ENCODE measurements at places on chromosomes 1 and 21. TPM values are rescaled to one million over a fixed set of nuclear protein-coding genes. Genes with fewer than 3 reads are reported as not detected.

GRCh38 chr1:62462370-62462769 lies 25.5 kb downstream of the USP1 start:
- peaks cover 28% of the 10 kb centered on the region for H3K36me3 ChIP-seq
- peaks cover 6% of the 10 kb centered on the region for H3K4me1 ChIP-seq
- no peak overlapping the region for H3K4me3 ChIP-seq
- peaks cover 6% of the 10 kb centered on the region for H3K27me3 ChIP-seq

DNA sequence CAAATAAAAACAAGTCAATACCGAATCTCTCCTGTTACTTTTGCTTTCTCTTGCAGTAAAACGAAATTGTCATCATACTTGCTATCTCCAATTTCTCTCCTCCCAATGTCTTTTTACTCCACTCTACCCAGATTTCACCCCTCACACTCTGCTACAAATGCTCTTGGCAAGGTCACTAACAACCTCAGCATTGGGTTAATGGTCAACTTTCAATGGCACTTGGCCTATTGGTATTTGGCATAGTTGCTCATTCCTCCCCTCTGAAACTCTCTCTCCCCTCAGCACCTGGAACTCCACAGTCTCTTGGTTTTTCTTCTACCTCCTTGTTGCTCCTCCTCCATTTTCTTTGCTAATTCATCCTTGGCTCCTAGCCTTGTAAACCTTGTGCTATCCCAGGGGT lies 367.3 kb downstream of the PTPRU start:
- no peak for DNase-seq
- no peaks in the 10 kb centered on the region for H3K4me1 ChIP-seq
- H3K27ac ChIP-seq = no peak overlapping the region

DNA sequence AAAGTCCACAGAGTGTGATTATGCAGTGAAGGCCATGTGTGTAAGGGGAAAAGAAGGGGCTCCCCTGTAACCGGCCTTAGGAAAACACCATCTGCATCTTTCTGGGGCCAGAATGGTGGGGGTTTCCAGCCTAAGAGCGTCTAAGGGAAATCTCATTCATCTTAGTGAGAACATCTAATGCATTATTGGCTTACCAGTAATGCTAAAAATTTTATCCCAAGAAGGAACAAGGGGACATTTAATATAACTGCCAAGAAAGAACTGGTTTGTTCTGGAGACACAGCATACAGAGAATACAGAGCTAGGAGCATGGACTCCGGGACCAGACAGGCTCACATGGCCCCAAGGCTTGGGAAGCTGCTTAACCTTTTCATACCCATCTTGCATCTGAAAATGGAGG lies 58.3 kb upstream of the DSCAM start:
- 0 out of 2 replicates have a peak, but pooled peaks cover 3% of the 10 kb centered on the region for H3K36me3 ChIP-seq
- H3K27me3 ChIP-seq = peaks cover 5% of the 10 kb centered on the region
- no peak overlapping the region for H3K27ac ChIP-seq
- DNase-seq = no peak

GRCh38 chr1:88661188-88661587 lies 22.9 kb upstream of the PKN2 start:
- H3K4me3 ChIP-seq = peak overlapping the region; percentile 39
- no peak for DNase-seq
- H3K4me1 ChIP-seq = peaks cover 15% of the 10 kb centered on the region
- no peaks in the 10 kb centered on the region for H3K36me3 ChIP-seq

GRCh38 chr1:53321366-53321765 lies 6.5 kb downstream of the LRP8 start:
- no peak for DNase-seq
- peaks cover 2% of the 10 kb centered on the region for H3K27me3 ChIP-seq
- peaks cover 6% of the 10 kb centered on the region for H3K36me3 ChIP-seq
- H3K4me3 ChIP-seq = no peak overlapping the region
- peaks cover 15% of the 10 kb centered on the region for H3K4me1 ChIP-seq
- H3K27ac ChIP-seq = no peak overlapping the region

The PRELP gene
- 0.59 TPM for total RNA-seq

The FALEC gene
- not detected for total RNA-seq

The TRIM58 gene
- not detected for total RNA-seq

Measured in HFFc6 (cell line).